ENCODE measurements at places on chromosomes 7 and 10. TPM values are rescaled to one million over a fixed set of nuclear protein-coding genes. Genes with fewer than 3 reads are reported as not detected.

SNX10 gene
- total RNA-seq, result 4.9 TPM

CTAGE4 gene
- total RNA-seq, result 12.1 TPM

C7orf57 gene
- not detected for total RNA-seq

C10orf105 gene
- not detected for total RNA-seq

TMEM184A gene
- total RNA-seq, result 35.8 TPM

GPR26 gene
- not detected for total RNA-seq

EVX1 gene
- total RNA-seq, result 1.5 TPM

CACNA2D1 gene
- 9.3 TPM for total RNA-seq

EIF5AL1 gene
- total RNA-seq, result 1.6 TPM

ABCB1 gene
- 136 TPM for total RNA-seq

POLR3A gene
- 14.6 TPM for total RNA-seq

DCLRE1A gene
- total RNA-seq, result 6.2 TPM

FBXL15 gene
- total RNA-seq, result 37.3 TPM
